ENCODE measurements at places on chromosomes 4 and X.

GRCh38 chr4:169238445-169238844 is 32.3 kb downstream of the SH3RF1 start:
- DNase-seq = no peak

DNA sequence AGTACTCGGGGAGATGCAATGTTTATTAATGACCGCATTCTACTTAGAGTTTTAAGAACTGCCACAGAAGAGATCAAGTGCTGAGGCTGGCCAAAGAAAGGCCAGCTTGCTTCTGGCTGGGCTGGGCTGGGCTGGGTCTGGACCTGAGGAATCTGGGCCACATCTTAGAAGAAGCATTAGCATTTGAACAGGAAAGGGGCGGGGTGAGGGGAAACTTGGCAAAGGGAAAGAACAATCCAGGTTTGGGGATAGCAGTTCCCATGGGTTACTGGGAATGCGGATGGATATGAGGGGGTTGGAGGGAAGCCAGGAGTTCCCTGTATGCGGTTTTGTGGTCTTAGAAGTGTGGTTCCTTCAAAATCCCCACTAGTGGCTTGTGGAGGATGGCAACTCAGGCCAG is 83.3 kb downstream of the CLDN34 start:
- no peak for DNase-seq

DNA sequence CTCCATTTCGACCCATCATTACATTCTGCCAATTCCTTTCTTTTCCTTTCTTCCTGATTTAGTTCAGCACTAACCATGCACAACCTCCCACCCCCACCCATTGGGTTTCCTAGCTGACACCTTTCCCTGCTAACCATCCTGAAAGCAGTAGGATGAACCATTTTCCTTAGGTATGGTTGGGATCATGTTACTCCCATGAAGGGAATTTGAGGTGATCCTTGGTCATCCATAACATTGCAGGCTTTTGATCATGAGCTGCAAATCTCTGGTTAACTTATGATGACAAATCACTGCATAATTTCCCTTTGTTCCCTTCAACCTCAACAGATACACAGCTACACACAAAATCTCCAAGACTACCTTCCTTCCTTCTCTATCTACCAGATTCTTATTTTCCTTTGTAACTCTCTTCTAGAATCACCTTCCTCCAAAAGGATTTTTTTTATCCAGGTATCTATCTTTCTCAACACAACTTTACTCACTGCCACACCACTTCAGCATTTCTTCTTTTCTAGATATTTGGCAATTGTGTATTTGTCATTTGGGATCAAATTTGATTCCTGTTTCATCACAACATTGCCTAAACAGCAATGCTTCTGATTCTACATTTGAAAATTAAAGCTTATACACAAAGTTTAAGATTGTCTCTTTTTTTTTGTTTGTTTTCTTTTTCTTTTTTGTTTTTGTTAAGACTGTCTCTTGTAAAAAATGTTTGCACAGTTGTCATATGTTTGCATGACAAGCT is 145.1 kb downstream of the RBM47 start:
- no peak for DNase-seq

DNA sequence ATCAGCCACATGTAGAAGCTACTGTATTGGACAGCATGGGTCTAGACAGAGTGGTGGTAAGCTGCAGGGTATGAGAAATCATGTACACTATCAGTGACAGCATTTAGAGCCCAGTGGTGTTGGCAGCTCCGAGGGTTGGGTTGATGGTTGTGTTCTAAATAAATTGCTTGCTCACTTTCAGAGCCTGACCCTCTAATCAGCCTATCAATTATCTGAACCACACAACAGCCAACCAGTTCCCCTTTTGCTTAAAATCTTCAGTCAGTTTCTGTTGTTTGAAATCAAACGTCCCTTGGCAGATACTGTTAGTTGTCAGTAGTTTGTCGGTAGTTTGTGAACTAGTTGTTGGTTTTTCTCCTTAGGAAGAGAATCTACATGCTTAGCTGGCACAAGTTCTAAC is 99.8 kb upstream of the RAI2 start:
- no peak for DNase-seq

DNA sequence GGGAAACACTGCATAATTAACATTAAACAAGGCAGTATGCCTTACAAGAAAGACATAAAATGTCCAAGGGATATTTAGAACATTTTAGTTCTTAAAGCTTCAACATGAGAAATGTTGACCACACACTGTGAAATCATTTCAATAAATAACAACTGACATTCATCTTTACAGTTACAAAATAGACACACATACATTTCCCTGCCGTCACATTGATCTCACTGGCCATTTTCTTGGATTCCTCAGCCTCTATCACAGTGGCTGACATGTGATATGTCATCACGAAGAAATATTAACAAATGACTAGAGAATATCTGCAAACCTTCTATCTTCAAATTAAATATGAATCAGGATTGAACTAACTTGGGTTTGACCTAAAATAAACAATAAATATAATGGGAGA is 1.9 kb downstream of the CXCL2 start:
- DNase-seq = no peak

GRCh38 chr4:243426-243825 is 61.8 kb downstream of the ZNF732 start:
- DNase-seq = no peak

GRCh38 chr4:23789762-23790161 is 100.1 kb downstream of the PPARGC1A start:
- DNase-seq = no peak

DNA sequence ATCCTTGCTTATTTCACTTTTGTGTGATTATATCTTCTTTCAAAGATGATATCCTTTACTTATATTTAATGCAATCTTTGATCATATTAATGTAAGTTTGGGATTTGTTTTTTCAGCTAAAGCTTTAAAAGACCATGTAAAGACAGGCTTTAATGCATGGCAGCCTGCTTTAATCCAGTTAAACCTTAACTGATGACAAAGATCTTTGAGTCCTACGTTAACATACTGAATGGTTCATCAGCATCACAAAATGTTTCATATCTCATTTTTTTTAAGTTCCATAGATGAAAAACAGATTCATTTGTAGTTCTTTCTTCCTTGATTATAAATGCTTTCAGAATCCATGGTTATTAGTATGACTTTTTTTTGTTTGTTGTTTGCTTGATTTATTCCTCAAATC is 1102.8 kb downstream of the FSTL5 start:
- DNase-seq = no peak

GRCh38 chr4:3813151-3814052 is 47.2 kb downstream of the ADRA2C start:
- DNase-seq = no peak

DNA sequence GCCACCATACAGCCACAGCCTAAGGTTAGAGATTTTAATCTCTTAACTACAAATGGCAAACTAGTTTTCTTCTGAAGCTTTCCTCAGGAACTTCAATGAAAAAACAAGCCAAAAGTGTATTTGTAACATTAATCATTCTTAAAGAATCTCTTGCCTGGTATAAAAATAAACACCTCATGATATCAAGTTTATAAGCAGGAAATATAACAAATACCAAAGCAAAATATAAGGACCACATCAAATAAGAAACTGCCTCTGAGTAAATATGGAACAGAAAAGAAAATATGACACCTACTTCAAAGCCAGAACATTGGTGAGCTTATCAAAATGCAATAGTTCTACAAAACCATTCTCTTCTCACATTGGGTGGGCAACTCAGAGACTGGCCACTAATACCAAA is 89.9 kb downstream of the GPC4 start:
- no peak for DNase-seq

DNA sequence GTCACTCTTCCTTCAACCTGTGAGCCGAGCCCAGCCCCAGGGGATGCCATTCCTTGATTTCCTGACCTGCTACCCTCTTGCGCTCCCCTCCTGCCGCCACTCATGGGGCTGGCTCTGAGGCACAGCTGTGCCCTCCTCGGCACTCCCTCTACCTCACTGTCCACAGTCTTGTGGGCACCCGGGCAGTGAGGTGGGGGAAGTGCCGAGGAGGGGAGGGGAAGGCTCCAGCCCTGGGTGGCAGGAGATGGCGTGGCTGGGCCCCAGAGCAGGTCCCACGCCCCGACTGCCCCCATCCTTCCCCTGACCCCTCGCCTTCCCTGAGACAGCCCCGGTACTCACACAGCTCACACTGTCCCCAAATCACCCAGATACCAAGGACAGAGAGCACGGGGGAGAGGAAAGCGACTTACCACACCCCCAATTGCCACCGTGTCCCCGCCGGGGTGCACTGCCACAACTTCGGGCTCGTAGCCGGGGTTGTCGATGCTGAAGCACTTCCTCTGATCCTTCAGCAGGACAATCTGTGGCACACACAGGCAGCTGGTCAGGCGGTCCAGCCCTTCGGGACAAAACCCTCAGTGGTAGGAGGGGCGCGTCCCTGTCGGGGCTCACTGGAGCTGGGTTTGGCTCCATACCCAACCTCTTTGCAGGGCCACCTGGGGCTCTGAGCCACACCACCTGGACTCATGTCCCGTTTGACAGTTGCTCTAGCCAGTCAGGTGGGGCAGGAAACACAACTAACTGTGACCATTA is 37.9 kb downstream of the WDR1 start:
- no peak for DNase-seq

GRCh38 chr4:17639136-17639535 is 24.7 kb downstream of the MED28 start:
- no peak for DNase-seq

DNA sequence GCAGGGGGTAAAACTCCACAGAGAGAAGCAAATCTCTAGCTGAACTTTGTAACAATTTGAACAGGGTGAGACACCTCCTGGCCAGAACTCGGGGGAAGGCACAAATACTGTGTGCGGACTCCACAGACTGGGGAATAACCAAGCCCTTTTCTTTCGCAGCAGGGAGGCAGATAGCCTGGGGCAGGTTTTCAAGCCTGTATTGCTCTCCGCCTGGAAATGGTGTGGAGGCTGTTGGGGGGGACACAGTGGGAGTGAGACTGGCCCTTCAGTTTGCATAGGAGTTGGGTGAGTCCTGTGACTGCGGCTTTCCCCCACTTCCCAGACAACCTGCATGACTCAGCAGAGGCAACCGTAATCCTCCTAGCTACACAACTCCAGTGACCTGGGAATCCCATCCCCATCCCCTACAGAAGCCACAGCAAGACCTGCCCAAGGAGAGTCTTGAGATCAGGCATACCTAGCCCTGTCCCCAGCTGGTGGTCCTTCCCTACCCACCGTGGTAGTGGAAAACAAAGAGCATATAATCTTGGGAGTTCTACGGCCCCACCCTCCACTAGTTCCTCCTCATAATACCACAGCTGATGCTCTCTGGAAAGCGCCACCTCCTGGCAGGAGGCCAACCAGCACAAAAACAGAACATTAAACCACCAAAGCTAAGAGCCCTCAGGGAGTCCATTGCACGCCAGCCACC is 12.9 kb upstream of the SMPX start:
- no peak for DNase-seq

- DNase-seq = no peak
Measured at GRCh38 chrX:45422216-45422925, 221.7 kb upstream of the DIPK2B start.

DNA sequence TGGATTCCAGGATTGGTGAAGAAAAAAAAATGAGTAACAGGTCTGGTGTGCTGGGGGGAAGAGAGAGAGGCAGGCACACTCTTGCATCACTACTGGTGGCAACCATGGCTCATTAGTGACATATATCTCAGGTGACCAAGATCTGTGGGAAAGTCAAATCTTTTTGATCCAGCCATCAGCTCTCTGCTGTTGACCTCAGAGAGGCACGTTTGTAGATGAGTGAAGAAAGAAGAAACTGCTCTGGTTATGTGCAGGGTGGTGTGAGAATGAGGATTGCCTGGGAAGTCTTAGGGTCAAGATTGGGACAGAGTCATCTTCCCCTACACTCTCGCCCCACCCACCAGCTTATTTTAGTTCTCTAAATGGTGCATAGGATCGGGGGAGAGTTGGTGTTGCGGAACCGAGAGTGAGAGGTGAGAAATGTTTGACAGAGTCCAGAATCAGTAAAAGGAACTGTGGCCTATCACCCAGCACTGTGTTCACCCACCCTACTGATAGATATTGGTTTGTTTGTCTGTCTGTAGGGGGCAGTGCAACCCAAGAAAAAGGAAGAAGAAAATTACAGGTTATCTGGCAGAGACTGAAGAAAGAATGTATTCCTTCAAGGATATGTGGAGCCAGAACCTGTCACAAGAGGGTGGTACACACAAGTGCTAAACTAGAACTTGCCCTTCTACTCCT is 21.9 kb downstream of the ARMCX6 start:
- peak; percentile 58 for DNase-seq
